Stimulated activated CD8-positive, alpha-beta memory T cell treated with anti-CD3 and anti-CD28 coated beads, Interleukin-12 subunit alpha, Interleukin-12 subunit beta, amount 100 ng/mL, for 1 hour (primary cell): ENCODE measurements at places on chromosomes 13 and 19.

DNA sequence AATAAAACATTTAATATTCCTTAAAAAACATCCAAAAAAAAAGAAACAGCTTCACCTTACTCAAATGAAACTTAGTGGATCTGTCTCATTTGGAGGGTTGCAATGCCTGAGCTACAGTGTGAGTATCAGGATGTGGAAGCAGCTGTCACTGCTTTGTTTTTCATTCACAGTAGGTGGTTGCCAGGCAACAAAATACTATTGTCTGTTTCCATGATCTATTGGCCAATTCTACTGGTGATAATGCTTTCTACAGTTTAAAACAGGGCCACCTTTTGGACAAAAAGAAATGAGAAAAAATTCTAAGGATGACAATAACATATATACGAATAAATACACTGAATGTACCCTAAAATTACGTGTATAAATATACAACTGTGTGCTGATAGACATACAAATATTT lies 3.0 kb downstream of the ENOX1 start:
- no peak for DNase-seq

DNA sequence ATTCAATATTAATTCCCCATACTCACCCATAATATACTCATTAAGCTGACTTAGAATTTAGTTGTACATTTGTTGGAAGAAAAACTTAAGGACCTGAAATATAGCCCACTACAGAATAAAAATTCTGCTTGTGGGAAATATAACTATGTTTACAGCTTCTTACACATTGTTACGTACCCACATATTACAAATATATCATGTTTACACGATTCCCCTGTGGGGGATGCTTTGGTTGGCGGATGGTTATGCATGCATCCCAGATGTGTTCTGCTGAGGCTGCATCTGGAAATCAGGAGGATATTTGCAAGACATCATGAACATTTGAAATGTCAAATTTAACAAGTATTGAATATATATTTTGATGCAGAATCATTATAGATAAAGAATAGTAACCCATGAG lies 79.5 kb upstream of the KL start:
- DNase-seq: no peak

- DNase-seq: peak; percentile 49
These were observed 4.3 kb upstream of the ZNF17 start for GRCh38 chr19:57406516-57407123.

DNA sequence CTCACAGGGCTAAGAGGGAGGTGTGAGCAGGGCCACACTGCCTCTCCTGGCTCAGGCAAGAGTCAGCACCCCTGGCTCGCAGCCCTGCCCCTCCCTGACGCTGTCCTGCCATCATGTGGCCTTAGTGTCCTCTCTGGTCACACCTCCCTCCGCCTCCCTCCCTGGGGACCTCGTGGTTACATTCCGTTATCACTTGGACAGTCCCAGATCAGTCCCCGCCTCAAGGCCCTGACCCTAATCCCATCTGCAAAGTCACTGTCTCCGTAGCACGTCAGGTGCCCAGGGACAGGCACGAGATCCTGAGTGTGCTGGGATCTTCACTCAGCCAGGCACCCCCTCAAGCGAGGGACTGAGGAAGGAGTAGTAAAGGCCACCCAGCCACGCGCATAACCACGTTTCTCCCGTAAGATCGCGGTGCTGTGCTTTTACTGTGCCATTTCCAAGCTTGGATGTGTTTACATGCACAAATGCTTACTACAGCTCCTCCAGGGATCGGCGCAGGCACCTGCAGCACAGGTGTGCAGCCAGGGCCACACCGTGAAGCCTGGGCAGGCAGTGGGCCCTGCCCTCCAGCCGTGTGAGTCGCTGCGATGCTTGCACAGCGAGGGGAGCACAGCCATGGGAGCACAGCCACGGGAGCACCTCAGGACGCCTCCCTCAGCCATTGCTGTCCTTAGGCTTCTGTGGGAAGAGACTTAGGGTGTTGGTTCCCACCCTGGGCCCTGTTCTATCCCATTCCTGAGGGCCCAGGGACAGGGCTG lies 10.7 kb upstream of the TMEM255B start:
- no peak for DNase-seq

DNA sequence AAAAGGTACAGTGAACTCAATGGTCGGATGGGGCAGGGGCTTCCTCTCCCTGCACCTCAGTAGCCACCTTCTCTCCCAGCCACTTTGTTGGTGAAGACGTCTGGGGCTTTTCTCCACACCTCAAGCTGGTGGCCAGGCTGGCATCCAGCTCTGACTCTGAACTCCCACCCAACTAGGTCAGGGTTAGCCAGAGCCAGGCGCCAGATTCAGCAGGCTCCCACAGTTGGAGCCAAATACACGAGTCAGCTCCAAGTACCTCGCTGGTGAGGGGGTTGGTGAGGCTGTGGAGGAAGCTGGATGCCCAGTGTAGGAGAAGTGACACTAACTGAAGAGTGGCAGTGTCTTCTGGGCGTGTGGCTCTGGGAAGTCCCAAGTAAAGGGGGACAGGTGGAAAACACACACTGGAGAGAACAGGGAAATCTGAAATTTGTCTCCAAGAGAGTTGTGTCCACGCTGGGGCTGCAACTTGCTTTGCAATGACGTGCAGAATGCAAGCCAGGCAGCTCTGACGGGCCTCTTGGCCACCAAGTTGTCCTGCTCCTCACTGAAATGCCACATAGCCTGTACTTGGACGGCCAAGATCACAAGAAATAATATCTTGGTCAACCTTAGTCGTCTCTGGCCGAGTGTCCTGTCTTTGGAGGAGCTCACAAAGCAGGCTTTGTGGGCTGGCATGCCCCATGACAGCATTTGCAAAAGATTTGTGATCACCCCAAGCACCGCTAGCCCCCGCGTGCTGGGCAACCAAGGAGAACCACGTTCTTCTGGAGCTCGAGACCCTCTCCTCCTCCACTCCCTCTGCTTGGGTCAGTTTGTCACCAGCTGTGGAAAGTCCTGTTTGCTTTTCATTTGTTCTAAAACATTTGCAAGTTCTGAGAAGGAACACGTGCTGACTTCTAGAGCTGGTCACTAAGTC lies 18.1 kb downstream of the SLC7A1 start:
- DNase-seq: no peak
